Gastroesophageal sphincter (tissue), 4 donors: ENCODE measurements at places on chromosomes 2 and 18.

GRCh38 chr18:26993568-26993967 is 128.1 kb upstream of the AQP4 start:
- no peak for ATAC-seq

DNA sequence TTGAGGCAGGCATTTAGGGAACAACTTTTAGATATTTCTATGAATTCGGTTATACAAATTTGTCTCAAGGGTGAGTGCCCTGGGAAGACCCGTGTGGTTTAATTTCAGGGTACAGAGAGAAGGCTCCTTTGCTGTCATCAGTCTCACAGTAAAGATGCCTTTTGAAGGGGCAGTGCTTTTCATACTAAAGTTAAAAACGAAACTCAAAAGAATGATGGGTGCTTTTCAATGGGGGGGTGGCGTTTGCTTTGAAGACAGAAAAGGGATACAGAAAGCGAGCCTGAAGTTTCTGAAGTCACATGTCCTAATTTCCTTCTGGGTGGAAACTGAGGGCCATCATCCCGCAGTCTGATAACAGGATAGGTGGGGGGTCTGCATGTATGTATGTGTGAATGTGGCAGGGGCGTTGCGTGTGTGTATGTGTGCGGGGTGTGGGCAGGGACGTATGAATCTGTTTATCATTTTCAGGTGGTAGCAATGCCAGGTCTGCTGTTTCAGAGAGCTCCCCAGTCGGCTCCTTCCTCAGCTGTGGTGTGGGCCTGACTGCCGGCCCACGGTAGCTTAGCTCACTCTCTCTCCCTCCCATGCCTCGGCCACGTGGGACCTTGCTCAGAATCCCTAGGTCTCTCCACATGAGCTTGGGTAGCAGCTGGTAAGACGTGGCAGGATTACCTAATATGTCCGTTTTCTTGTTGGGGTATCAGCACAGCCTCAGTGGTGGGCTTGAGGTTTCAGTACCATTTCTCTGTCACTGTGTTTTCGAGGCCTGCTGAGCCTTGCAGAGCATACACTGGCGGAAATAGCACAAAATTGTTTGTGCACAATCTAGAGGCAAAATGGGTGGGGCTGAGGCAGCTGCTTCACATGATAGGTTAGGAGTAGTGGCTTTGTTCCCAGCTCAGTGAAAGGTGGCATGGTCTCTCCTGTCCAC is 32.7 kb downstream of the ARHGAP25 start:
- no peak for ATAC-seq

DNA sequence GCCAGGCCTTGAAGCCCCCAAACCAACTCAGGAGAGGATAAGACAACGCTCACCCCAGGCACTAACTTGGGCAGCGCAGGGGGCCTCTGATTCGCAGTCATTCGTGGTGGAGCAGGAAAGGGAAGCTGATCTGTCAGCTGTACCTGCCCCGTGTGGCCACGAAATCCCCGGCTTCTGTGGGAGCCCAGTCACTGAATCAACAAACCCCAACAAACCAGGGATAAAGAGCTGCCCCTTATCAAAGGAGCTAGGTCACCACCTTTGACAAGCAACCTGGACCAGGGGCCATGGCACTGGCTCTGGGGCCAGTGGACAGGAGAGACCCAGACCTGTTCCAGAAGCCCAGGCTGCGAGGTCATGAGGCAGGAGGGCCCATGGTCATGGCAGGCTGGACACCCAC is 14.5 kb downstream of the SDC1 start:
- ATAC-seq, result no peak

- no peak for ATAC-seq
These were observed 211.9 kb downstream of the EXOC6B start for GRCh38 chr2:72613931-72614330.

GRCh38 chr2:72999729-73000725 is 71.5 kb downstream of the SFXN5 start:
- no peak for ATAC-seq

DNA sequence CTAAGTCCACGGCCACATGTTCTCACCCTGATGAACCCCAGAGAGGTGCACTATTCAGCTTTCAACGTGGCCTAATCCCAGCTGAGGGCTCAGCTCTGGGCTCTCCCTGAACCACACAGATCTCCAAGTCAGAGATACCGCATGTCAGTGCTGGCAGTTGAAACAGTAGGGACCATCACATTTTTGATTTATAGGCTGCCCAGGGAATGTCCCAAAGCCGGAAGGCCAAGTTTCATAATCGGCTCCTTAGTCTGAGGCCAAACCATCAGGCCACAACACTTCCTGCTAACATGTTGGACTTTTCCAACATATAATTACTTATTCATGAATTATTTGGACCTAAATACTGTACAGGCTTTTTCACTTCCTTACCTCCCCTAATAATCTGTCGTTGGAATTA is 91.9 kb upstream of the KLHL29 start:
- ATAC-seq, result no peak

DNA sequence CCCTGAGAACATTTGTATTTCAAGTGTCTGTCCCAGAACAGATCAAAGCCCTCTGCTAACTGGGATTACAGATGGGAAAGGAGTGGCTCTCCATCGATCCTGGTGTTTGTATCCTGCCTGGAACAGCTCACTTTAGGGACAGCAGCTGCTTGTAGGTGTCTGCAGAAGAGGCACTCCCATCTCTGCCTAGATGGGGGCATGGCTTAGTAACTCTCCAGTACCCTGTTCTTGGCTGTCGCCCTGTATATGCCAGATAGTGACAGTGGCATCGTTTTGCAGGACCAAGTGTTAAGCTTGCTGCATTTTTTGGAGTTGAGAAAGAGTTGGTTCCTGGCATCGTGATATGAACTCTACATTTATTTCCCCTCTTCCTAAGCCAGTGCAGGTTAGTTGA is 189.9 kb downstream of the SH3RF3 start:
- no peak for ATAC-seq

DNA sequence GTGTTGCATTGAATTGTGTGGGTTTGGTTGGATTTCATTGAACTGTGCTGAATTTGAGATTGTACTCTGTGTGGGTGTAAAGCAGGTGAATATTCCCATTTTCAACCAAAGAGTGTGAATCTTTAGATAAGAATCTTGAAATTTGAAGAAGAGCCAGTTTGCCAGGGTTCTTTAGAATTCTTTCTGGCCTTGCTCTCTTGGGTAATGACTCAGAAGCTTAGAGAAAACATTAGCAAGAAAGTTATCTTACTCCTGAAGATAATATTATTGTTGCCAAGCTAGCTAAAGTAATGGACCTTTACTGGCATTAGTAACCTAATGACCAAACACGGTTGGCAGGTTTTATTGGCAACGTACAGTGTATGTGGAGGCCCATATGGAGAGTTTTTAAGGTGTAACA is 46.4 kb upstream of the SIX3 start:
- ATAC-seq, result no peak

DNA sequence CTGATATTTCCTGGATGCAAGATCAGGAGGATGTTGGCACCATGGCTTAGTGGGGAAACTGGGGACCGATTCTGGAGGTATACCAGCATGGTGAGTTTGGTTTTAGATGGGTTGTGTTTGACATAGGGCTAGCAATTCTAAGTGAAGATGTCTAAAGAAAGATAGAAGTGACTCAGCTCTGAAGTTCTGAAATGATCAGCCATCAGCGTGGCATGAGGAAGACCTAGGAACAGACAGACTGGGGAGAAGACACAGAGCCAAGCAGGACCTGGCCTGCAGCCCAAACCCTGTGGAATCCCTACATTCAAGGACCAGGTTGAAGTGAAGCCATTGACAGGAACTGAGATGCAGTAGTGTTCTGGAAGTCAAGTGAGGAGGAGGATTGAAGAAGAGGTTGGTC is 39.8 kb downstream of the HRH4 start:
- no peak for ATAC-seq

GRCh38 chr2:95010126-95010525 is 15.4 kb upstream of the MAL start:
- no peak for ATAC-seq

- no peak for ATAC-seq
These were observed 27.0 kb upstream of the TWIST2 start for GRCh38 chr2:238820916-238821315.

- ATAC-seq, result no peak
These were observed 23.5 kb downstream of the GPD2 start for GRCh38 chr2:156459720-156460119.

- ATAC-seq, result no peak
These were observed 471.4 kb upstream of the REG3G start for GRCh38 chr2:78553866-78554647.

- ATAC-seq, result no peak
These were observed 203.8 kb downstream of the PDE11A start for GRCh38 chr2:177868806-177869205.

DNA sequence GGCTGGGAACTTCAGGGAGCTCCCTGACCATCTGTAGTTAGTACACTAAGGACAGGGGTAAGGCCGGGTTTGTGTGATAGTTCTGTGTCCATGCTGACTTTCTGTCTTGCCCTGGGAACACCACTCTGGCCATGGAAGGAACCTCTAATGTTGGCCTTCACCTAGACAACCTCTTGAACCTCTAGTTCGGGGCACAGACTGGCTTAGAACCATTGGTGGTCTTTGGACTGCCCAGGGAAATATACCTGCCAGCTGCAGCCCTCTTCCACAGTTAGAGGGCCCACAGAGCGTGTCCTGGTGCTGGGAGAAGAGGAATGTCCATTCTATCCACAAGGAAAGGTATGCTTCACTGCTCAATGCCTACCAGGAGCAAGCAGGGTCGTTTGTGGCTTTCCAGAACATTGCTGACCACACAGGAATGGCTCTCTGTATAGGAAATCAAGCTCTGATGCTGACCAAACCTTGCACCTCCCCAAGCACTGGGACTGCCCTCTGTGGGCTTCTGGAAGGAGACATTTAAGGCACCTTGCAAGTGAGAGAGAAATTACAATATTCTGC is 318.8 kb upstream of the EPAS1 start:
- no peak for ATAC-seq

DNA sequence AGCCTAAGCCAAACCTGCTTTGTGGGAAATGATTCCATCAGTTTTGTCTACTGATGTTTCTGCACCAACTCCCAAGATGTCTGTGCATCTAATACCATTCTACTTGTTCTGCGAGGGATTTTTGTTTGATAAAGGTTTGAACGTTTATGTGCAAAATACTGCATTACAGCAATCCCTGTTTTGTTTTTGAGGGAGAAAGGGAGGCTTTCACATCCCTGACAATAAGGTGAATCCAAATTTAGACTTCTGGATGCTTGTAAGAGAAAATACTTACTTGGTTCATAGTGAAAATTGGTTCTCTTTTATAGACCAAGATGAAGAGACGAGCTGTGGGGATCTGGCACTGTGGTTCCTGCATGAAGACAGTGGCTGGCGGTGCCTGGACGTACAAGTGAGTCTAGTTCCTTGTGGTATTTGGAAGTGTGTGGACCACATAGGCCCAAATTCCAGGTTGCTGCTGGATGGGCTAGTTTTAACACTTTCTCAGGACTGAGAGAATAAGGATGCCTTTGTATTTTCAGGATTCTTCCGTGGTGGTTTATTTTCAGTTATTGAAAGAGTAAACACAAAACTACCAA is 1.1 kb downstream of the RPL37A start:
- no peak for ATAC-seq

DNA sequence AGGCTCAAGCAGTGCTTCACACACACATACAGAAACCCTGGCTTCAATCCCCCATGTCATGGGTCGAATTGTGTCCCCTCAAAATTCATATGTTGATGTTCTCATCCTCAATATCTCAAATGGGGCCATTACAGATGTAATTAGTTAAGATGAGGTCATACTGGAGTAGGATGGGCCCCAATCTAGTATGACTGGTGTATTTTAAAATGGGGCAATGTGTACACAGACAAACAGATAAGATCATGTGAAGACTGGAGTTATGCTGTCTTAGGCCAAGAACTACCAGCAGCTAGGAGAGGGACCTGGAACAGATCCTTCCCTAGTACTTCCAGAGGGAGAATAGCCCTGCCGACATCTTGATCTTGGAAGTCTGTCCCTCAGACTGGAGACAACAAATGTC is 167.7 kb downstream of the MYO3B start:
- no peak for ATAC-seq

DNA sequence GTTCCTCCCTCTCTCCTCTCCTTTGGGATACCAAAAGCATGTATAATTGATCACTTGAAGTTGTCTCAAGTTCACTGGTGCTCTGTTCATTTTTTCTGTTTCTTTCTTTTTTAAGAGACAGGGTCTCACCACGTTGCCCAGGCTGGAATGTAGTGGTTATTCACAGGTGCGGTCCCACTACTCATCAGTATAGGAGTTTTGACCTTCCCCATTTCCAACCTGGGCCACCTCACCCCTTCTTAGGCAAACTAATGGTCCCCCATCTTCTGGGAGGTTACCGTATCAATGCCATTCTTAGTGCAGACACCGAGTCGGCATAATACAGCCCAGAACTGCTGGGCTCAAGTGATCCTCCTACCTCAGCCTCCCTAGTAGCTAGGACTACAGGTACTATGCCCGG is 31.3 kb upstream of the TMEM247 start:
- ATAC-seq, result no peak

GRCh38 chr2:75607988-75608683 is 38.4 kb upstream of the MRPL19 start:
- no peak for ATAC-seq

DNA sequence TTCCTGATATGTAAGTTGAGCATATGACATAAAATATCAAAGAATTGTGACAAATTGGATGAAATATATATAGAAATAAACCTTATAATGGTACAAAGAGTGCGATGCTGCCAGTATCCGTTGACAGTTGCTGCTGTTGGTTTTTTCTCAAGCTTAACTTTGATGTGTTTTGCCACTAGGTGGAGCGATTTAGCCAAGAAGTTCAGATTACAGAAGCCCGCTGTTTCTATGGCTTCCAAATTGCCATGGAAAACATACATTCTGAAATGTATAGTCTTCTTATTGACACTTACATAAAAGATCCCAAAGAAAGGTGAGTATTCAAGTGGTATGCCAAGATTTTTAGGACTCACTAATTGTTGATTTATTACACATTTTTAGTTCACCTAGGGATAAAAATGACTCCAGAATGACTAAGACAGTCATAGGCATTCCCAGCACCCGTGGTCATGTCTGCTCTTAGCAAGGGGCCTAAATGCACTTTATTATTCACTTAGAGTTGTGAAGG is 2.1 kb downstream of the RRM2 start:
- ATAC-seq, result no peak

DNA sequence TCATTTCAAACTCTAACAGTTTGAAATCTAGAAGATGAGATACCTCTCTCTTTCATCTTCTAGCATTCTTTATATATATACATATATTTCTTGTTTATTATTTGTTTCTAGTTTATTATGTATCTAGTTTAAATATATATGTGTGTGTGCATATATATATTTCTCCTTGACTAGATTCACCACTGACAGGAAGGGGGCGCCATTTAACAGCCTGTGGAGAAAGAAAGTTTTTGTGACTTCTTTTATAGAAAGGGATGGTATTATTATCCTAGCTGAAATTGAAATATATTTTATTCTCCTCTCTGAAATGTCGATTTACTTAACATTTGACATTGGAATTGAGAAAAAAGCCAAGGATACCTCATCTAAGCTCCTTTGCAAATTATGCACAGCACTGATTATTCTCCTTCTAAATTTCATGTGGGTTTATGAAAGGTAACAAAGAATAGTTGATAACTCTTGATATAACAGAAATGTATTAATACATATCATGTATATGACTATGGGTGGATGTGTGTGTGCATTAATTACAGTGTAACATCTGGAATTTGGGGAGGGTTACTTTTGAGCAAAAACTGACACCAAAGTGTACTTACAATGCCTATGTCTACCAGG is 160.7 kb upstream of the NT5C1B start:
- no peak for ATAC-seq
